ENCODE measurements at places on chromosomes 5 and 9.

DNA sequence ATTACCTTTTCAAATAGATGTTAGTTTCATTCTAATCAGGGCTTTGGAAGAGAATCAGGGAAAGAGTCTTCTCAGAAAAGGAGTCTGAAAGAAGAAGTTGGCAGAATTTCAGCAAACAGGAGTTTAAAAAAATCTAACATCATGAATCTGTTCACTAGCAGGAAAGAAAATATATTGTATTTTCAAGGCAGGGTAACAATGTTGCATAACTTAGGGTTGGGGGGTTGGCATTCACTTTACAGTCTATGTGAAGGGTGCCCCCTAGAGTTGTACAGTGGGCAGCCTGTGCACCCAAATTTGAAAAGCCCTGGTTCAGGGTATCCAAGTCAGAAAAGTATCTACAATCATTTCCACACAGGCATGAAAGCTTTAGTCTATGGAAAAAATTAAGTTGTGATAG, 348.4 kb upstream of the SLC30A5 start:
- no peak for DNase-seq

DNA sequence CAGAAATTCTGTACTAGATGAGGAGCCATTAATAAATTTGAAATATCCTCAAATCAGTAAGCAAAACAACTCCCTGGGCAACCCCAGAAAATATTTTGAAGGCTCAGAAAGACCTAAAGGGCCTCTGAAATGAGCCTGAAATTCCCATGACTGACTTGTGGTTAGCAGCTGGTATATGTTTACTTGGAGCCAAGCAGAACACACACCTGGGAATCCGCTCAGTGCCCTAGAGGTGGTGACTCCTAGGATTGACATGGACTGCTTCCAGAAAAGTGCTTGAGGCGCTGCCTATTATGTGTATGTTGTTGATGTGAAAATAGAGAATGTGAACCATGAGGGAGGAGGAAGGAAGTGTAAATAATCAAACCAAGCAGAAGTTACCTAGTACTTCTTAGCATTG, 14.7 kb downstream of the RFK start:
- DNase-seq: no peak

- DNase-seq: no peak
Measured at GRCh38 chr5:130541617-130542221, 623.3 kb downstream of the HINT1 start.

DNA sequence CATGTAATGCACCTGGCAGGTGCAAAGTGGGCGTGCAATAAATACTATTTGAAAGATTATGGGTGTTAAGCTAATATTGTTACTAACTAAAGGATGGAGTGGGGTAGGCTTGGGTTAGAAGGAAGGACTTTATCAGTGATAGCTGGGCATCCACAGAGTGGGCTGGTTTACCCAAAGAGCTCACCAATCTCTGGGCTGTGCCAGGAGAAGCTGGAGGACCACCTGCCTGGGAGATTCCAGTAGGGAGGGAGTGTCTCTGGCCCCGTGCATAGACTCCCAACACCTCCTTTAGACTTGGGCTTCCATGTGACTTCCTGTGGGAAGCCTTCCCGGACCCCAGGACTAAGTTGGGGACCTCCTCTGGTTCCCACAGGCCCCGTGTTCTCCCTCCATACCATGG, 5.6 kb upstream of the URM1 start:
- no peak for DNase-seq

- no peak for DNase-seq
Measured at GRCh38 chr5:137938751-137939143, 49.5 kb downstream of the PKD2L2 start.

DNA sequence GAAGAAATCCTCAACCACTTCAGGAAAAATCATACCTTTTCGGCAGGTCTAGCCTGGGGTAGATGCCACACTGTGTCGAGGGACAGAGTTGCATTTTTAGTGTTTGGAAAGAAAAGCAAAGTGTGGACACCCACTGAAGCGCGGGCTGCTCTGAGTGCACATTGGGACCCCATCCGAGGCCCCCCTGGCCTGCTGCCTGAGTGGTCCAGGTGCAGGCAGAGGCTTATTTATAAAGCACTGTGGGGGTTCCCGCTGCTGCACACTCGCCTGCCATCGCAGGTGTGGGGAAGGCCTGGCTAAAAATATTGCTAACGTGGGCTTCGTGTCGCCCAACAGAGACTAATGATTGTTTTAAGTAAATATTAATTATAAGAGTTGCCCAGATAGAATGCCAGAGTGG, 119.4 kb downstream of the CRB2 start:
- no peak for DNase-seq

DNA sequence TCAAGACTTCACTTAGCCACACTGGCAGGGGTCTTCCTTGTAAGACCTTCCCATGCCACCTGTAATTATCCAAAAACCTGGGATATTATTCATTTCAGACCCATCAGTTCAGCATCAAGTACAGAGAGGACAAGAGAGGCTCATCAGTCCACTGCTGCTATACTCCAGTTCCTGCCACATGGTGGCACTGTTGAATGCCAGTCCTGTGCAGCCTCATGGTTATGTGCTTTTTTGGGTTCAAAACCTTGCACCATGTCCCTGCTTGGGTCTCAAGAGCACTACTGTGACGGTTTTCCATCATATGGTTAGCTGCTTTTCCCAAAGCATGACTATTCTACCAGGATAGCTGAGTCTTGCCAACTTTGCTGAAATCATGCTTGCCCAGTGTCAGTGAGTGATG, 8.5 kb downstream of the PTGS1 start:
- no peak for DNase-seq

- DNase-seq: no peak
Measured at GRCh38 chr9:25350011-25350410, 328.2 kb downstream of the TUSC1 start.

GRCh38 chr9:136729926-136730325, 12.8 kb downstream of the LCN10 start:
- no peak for DNase-seq

DNA sequence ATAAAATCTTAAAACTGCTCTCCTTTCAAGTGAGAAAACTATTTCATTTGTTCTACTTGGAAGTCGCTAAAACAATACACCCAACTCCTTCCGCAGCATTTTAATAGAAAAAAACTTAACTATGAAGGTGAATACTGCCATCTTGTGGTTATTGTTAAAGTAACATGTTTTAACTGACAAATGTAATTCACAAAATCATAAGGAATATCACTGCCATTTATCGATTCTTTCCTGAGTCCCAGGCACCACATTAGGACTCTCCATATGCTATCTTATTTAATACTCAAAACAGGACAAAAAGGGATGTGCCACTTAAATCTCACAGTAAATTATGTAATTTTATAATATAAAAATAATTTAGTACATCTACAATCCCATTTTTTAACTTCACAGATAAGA, 130.5 kb upstream of the ITGA1 start:
- no peak for DNase-seq

GRCh38 chr5:136014049-136015002, 14.5 kb upstream of the TGFBI start:
- no peak for DNase-seq

DNA sequence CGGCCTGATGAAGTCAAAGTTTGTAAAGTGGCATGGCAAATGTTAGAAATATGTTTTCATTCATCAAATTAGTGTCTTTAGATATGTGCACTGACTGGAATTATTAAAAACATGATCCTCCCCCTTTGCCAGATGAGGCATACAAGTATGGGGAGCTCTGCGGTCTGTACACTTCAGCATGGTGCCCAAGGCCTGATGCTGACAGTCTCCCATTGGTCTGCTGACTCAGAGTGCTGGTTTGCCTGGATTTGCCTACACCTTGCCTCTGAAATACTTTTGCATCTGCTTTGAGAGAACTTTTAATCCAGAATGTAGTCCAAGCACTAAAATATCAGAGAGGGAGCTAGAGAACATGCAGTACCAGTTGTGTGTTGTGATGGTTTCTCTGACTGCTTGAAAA, 354.3 kb upstream of the ACTBL2 start:
- no peak for DNase-seq

DNA sequence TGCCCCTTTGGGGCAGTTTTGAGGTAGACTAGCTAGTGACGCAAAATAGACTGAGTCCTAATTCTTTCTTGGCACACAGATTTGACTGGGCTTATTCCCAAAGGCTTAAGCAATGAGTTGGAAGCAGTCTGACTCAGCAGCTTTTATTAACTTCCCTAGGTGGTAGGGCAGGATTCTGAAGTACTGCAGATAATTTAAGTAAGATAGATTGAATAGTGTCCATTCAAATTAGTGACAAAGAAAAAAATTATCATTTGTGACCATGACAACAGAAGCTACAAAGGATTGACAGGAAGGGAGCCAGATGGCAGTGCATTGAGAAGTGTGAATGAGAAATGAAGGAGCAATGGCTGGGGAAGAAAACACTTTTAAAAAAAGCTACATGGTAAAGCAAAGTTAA, 649.4 kb downstream of the CDH9 start:
- DNase-seq: no peak

GRCh38 chr5:76782444-76782843, 36.4 kb upstream of the F2RL1 start:
- DNase-seq: no peak

- DNase-seq: no peak
Measured at GRCh38 chr5:33275391-33275790, 165.4 kb upstream of the TARS1 start.

- no peak for DNase-seq
Measured at GRCh38 chr5:112762113-112762810, 24.6 kb downstream of the APC start.

DNA sequence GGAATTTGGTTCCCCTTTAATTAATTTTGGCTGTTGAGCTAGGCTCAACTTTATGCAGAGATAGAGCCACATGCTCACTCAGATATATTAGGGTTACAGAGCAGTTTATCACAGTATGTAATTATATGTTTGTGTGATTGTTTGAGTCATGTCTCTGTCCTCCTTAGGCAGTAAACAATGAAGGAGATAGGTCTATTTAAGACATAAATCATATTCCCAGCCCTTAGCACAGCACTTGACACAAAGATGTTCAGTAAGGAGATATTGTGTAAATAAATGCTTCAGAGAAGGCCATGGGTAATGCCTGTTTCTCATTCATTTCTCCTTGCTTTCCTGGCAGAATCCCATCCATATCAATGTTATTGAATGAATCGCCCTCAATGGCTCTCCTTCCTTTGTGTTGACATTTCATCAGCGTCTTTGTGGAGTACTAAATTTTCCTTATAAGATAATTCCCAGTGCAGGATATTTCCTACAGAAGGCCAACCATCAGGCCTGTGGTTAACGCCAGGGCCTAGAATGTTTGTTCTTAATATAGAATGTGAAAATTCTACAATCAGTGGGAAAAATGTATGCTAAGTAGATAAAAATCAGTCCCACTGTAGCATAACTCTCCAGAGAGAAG, 408.0 kb downstream of the EBF1 start:
- DNase-seq: no peak

DNA sequence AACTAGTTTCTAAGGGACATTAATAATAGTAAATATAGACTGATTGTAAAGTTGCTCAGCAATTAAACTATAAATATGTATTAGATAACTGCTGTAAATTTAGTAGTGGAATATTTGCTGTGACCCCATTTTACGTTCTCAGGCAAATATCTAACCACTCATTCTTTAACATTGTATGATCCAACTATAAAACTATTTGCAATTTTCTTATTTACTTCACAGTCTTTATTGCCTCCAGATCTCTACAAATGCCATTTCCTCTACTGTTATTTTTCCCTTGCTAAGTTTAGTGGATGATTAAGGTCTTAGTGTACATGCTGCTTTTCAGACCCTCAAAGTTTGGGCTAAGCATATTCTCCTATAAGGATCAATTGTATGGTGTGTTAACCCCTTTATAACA, 526.2 kb upstream of the ST8SIA4 start:
- DNase-seq: no peak

- no peak for DNase-seq
Measured at GRCh38 chr9:135088348-135088978, 995 bp downstream of the OLFM1 start.

DNA sequence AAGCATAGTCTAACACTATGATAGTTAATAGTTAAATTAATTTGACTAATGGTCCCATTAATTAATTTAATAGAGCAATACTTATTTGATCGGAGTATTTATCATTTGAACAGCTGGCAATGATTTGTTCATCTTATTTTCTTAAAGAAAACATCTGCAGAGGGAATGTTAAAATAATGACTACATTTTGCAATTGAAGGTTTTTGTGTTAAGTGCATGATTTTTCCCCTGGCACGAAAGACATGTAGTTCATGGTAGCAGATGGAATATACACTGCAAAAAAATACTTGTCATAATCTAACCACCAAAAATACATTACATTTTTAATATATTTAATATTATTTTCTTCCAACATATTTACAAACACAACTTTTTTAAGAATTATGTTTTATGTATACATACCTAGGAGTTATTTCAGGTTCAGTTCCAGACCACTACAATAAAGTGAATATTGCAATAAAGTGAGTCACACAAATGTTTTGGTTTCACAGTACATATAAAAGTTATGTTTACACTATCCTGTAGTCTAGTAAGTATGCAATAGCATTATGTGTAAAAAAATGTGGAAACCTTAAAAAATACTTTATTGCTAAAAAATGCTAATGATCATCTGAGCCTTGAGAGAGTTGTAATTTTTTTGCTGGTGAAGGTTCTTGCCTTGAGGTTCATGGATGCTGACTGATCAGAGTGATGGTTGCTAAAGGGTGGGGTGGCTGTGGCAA, 292.6 kb upstream of the DAB2 start:
- DNase-seq: no peak

- DNase-seq: no peak
Measured at GRCh38 chr5:55533521-55534435, 986 bp downstream of the PLPP1 start.

GRCh38 chr9:83355024-83355444, 183.2 kb downstream of the FRMD3 start:
- no peak for DNase-seq

DNA sequence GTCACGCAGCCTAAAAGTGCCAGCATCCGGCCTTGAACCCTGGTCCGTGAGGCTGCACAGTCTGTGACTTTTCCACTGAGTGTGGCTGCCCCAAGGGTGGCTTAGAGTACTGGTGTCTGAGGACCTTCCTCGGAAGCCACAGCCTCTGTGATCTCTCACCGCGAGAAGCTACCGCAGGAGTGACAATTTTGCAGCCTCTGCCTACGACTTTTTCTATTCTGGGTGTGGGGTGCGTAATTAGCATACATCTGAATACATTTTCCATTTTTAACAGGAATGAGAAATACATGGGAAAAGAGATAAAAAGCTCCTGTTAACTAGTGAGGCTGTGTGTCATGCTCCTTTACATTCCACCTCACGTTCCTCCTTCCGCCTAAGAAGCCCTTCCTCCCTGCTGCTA, 48.3 kb upstream of the HRH2 start:
- peak; percentile 20 for DNase-seq

- DNase-seq: no peak
Measured at GRCh38 chr9:112784020-112784785, 33.6 kb downstream of the SNX30 start.

DNA sequence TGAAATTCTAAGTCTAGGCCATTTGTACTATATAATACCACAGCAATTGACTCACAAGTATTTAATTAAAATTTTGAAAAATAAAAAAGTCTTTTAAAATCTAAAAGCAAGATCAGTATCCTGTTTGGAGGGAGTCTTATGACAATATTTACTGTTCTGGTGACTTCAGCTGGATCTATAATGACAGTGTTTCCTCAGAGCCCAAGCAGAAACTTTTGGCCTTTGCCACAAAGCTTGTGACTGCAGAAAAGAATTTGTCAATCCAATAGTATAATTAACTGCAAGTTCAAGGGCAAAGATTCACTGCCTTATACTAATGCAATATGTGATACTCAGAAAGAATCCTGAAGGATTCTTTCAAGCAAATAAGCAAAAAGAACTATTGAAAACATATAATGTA, 49.6 kb upstream of the RAPGEF6 start:
- no peak for DNase-seq

- no peak for DNase-seq
Measured at GRCh38 chr9:128903871-128904620, 16.7 kb upstream of the PHYHD1 start.

GRCh38 chr5:90366948-90367347, 42.6 kb downstream of the CETN3 start:
- DNase-seq: no peak
